ENCODE measurements at places on chromosomes 3 and 15. TPM values are rescaled to one million over a fixed set of nuclear protein-coding genes. Genes with fewer than 3 reads are reported as not detected.

ENTPD3 gene
- total RNA-seq: 24.3 TPM

CPNE9 gene
- total RNA-seq: not detected

ZNF662 gene
- 1.2 TPM for total RNA-seq

RIOX2 gene
- total RNA-seq: 43.1 TPM
